GM23338 (cell line): ENCODE measurements at places on chromosomes 4 and X. TPM values are rescaled to one million over a fixed set of nuclear protein-coding genes. Genes with fewer than 3 reads are reported as not detected.

DNA sequence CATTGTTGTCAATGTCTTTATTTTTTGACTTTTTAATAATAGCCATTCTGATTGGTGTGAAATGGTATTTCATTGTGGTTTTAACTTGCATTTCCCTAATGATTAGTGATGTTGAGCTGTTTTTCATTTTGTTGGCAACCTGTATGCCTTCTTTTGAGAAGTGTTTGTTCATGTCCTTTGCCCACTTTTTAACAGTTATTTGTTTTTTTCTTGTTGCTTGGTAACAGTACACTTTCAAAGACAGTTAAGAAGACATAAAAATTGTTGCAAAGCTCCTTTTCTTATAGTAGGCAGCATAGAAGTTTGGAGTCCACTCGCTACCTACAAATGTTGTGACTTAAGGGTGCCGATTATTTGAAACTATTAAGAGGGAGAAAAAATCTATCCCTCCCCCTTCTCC is 48.7 kb upstream of the SLC7A11 start:
- no peak for DNase-seq

- DNase-seq = no peak
Measured at GRCh38 chrX:28675173-28675572, 87.9 kb downstream of the IL1RAPL1 start.

- peak; percentile 41 for DNase-seq
Measured at GRCh38 chrX:45070116-45071007, 130.3 kb downstream of the DIPK2B start.

DNA sequence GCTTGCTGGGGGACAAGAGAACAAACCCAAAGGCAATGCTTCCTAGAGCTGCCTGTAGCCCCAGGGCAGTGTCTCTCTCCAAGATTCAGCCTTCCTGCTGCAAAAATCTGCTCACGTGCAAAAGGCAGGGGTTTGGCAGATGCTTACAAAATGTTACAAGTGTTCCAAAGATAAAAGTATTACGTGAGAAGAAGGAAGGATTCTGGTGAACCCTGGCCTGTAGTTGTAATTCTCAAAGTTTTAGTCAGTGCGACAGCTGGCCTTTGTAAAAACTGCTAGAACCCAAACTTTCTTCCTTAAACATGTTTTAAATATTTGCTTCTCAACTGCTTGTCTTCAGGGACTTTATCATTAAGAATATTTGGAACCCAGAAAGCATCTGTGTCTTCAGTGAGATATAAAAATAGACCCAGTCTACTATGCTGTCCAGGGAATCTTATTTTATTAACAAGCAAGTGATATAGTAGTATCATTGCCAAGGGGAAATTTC is 232.3 kb downstream of the FRMPD4 start:
- no peak for DNase-seq

Gene TLR8
- total RNA-seq = not detected in 2 replicates

Gene PASD1
- 0.24 TPM in 1 of 2 replicates, not detected in the other for total RNA-seq

Gene SLC2A9
- 0.21 TPM in 1 of 2 replicates, not detected in the other for total RNA-seq

Gene ARMCX6
- total RNA-seq = 21.2 and 23.8 TPM in 2 replicates

Gene SLITRK4
- 4.0 and 6.0 TPM in 2 replicates for total RNA-seq

Gene SPARCL1
- total RNA-seq = 1.5 and 1.7 TPM in 2 replicates
